ENCODE measurements at places on chromosomes 2 and 18.
A peak's percentile ranks its signal among the peaks of the same experiment; 100 is the strongest.

- DNase-seq: no peak
Observed at GRCh38 chr2:140892911-140893637, 1237.7 kb downstream of the LRP1B start.

GRCh38 chr18:64929036-64929435 lies 780.1 kb upstream of the LINC00305 start:
- DNase-seq: no peak

GRCh38 chr2:103669531-103669930 lies 907.7 kb downstream of the TMEM182 start:
- DNase-seq: no peak

DNA sequence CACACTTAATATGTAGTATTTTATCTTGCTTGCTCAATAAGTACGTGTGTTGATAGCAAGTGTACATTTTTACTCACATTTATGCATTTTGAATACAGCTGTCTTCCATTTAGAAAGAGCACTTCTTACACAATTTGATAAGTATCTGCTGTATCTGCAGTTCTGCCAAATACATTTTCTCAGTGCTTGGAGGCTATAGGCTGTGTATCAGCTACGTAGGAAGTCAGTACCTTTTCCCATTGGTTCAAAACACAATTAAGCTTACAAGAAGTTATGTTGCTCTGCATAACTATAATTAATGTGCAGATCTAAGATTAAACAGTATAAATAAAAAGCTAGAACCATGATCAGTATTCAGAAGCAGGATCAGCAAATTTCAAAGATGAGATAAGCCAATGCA lies 503.6 kb upstream of the SMIM21 start:
- no peak for DNase-seq

- DNase-seq: no peak
Observed at GRCh38 chr2:238030422-238031155, 30.2 kb upstream of the SCLY start.

DNA sequence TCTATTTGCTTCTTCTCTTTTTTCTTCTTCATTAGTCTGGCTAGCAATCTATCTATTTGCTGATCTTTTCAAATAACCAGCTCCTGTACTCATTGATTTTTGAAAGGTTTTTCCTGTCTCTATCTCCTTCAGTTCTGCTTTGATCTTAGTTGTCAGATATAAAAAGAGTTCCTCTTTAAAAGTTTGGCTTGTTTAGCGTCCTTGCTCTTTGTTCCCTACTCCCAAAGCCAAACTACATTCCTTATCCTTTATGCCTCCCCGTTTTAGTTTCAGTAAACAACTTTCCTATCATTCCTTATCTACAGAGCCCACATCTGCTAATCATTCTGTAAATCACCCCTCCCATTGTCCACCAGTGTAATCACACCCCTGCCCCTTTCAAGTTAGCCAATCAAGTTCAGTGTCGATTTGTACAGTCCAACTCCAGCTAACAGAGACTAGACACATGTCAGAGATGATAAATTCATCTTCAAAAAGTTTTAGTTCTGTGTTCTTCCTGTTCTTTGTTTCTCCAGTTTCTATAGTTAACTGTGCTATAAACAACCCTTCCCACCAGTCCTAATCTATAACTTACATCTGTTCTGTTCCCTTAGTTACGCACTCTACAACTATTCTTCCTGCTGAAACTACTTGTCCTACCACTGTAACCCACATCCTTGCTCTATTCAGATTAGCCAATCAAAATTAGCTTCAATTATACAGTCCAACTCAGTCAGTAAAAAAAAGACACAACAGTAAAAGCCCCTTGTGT lies 44.4 kb downstream of the TFPI start:
- no peak for DNase-seq

DNA sequence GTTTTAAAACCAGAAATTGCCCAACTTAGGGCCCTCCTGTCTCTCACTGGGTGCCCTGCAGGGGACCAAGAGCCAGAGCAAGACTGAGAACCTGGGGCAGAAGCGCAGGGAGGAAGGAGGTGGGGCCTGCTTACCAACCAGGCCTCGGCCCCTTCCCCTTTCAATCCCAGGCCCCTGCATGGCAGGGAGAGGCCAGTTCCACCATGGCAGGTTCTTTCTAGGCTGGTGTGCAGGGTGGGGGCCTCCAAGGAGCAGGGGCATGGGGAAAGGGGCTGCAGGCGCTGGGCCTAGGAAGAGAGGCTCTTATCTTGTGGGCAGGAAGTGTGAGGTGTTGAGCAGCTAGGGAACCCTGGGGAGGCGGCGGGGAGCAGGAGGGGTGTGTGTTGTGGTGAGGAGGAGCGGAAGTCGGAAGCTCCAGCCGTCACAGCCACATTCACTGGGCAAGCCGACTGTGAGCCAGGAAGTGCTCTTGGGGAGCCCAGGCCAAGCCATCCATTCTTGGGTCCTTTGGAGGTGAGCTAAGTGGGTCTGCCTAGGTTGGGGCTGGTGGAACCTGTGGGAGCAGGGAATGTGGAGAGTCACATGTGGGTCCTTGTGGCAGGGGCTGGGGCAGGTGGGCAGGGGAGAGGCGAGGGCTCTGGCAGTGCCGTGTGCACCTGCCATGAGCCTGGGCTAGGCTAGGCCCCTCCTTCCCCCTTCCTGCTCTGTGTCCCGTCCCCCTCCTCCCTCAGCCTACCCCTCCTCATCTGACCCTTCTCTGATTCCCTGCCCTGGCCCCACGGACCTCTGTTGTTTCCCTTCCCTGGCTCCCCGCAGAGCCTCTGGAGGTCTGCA lies at the start of gene PSD4:
PSD4 (plus strand) TSS at position 430 of the 834 bp plus-strand sequence. CDS start 8,486 bp downstream, outside the sequence.
- DNase-seq: peak; percentile 97

DNA sequence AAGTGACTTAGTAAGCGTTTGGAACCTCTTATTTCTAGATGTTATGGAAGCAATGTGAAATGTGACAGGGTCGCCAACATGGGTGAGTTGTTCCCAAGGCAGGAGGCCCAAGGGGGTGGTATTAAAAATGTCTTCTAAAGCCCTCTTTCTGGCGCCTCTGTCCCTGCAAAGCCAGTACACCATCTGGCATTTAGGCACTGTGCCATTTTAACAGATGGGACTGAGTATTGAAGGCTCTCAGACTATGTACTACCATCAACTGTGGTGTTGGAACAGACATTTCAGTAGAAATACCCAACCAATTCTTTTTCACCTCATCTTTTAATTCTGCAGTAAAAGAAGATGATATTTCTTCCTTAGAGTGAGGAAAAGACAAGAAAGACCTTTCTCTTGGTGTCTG lies 384.5 kb upstream of the MMADHC start:
- DNase-seq: no peak

GRCh38 chr2:9203876-9204275 lies 2.7 kb upstream of the ASAP2 start:
- DNase-seq: no peak

- no peak for DNase-seq
Observed at GRCh38 chr2:215105607-215106354, 32.6 kb downstream of the ABCA12 start.

- DNase-seq: no peak
Observed at GRCh38 chr2:64563436-64563938, 39.4 kb downstream of the AFTPH start.

- no peak for DNase-seq
Observed at GRCh38 chr2:189543367-189543766, 37.2 kb downstream of the SLC40A1 start.

DNA sequence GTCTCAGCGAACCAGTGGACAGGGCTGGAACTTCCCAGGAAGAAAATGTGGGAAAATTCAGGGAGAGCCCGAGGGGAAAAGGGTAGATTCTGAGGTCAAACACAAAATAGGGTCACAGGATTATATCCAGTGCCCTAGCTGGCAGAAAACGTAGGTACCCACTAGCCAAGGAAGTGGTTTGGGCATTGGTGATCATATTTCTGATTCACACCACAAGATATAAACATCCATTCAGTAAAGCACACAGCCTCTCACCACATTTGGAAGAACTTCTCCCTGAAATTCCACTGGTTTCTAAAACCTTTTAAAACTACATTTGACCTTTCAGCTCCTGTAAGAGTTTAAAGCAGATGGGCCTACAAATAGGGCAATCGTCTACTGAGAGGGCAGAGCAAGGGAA lies 186.9 kb downstream of the TTC32 start:
- DNase-seq: no peak

DNA sequence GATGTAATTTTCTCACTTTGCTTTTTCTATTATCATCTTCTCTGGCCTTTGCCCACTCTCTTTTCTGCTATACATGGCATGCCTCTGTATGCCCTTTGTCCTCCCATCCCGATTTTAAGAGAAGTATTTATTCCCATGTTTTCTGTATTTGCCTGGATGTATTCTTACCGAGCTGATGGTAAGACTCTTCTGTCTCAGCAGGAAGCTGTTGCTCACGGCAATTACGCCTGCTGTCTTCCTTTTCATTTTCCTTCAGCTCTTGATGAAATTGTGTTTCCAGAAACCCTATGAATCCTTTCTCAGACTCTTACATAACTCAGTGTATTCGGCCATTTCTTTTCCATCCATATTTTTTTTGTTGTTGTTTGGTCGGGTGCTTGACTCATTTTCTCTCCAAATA lies 121.6 kb downstream of the SP3 start:
- DNase-seq: no peak

GRCh38 chr18:45850021-45850420 lies 24.5 kb downstream of the SIGLEC15 start:
- DNase-seq: no peak

DNA sequence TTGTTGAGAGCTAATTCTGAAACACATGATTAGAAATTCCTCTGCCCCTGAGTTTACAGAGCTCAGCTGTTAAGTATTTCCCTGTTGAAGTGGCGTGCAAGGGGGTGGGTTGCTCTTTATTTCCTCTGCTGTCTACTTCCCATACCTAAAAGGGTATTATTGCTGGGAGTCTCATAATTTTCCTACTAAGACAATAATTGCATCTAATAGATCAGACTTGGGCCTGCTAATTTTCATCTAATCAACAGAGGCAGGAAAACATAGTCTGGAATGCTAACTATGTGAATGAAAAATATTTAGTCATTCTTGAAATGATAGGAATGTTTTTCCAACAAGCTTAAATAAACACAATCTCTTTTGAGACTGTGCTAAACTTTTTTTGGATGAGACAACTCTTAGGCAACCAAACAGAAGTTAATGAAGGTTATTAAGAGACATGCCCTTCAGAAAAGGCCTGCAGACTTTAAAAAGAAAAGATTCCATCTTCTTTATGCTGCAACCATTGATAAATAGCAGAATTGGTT lies 111.4 kb downstream of the FEZ2 start:
- DNase-seq: no peak

GRCh38 chr18:79522451-79523205 lies 126.9 kb downstream of the NFATC1 start:
- no peak for DNase-seq

- peak; percentile 90 for DNase-seq
Observed at GRCh38 chr18:38481576-38481975, 916.0 kb upstream of the CELF4 start.

GRCh38 chr2:237281836-237282306 lies 132.1 kb downstream of the COL6A3 start:
- DNase-seq: no peak

DNA sequence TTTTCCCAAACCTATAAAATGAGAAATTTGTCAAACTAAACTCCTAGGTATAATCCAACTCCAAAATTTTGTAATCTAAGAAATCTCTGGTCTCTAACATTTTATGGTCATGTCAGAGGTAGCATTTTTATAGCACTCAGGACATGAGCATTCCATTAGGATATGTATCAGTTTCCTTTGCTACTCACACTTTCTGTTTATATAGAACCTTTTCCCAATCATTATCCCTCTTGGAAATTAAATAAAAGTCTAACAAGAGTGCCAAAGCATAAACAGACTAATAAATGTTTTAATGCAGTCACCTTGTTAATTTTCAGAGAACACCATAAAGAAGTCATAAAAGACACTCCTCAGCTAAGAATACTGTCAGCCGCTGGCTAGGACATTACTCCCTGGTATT lies 300.0 kb upstream of the CWC22 start:
- no peak for DNase-seq

- no peak for DNase-seq
Observed at GRCh38 chr2:117921520-117921919, 92.3 kb downstream of the CCDC93 start.

DNA sequence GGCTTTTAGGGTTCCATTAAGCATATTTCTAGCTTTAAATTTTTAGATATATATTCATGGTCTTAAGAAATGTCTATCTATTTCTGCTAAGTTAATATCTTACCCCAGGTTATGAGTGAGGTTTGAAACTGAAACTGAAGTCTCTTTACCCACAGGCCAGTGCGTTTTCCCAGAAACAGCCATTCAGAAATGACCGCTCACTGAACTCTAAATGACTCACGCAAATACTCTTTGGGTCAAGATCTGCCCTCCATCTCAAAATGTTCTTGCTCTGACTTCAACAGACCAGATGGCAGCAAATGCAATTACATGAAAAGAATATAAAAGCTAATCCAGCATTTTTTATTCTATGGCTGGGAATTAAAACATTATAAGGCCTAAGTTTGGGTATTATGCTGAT lies 315.2 kb downstream of the TDRD15 start:
- DNase-seq: no peak

DNA sequence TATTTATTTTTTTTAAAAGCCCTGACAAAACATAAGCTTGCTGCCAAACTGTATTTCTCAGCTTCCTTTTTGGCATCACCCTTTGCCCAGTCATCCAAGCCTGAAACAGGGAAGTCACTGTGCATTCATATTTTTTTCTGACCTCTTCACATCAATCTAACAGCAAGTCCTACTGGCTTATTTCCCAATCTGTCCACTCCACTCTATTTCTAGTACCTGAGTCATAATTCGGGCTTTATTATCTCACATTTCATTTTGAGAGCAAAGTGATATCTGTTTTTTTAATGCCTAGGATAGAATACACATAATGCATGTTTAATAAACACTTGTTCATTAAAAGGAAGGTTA lies 5.1 kb downstream of the HNMT start:
- no peak for DNase-seq

DNA sequence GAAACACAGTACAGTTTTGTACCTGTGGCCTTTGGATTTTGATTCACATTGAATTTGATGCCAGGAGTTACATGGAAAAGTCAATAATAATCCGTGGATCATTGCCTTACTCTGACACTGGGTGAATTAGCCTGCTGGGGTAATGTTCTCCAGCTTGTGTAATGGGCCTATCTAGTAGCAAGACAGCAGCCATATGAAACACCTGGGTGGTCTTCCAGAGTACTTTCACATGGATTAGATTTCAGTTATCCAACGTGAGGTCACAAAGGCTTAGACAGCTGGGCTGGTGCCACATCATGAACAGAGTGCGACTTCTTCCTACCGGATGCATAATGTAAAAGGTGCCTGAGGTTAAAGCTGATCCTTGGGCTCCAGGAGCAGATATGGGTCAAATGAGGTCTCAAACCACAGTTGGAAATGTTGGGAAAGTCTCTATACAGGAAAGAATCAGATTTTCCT lies 486.8 kb downstream of the PARD3B start:
- DNase-seq: no peak

GRCh38 chr2:142863485-142863961 lies 13.9 kb upstream of the KYNU start:
- DNase-seq: no peak

- peak; percentile 59 for DNase-seq
Observed at GRCh38 chr2:230658877-230659652, 53.6 kb upstream of the CAB39 start.

- DNase-seq: no peak
Observed at GRCh38 chr2:226618875-226619605, 180.6 kb downstream of the IRS1 start.
